ENCODE measurements at places on chromosomes 5 and 9.

DNA sequence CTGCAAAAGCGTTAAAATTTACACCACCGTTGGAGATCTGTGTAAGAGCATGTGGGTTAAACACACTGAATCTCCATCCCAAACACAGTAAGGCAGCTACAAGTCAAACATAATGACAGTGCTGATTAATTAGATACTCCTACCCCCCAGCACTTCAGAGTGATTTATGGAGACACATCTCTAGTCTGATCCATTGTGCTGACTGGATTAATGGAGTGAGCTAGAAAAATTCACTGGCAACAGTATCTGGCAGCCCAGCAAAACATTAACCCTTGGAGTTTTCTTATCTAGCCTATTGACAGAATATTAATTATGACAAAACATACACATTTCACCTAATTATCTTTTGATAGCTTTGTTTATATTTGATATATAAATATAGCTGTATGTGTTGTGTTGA is 188.6 kb upstream of the ISL1 start:
- DNase-seq: no peak

DNA sequence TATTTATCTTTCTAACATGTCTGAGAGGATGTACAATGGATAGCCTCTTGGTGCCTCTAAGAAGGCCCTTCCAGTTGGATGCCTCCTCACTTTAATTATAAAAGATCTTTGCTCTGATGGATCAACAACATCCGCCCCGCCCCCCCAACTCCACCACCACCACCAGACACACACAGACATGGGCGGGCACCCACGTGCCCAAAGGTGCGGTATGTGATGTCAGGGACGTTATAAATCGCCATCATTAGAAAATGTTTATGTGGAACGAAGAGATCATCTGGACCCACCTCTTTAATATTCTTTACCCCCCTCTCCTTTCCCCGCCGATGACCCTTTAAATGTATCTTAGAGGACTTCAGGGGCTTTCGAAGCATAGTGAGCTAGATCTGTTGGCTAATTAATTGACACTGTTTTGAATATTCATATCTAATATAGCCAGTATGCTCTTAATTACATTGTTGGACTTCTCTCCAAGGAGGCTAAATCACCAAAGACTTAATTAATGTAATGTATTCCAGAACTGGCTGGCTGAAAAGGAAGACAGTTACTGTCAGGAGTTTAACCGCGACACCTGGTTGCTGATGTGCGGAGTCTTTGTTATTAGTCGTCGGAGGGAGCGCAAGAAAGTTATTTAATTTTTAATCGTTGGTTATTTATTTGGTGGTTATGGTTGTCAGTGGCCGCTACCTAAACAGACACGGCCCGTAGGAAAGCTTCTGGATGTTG is 6.1 kb upstream of the FOXB2 start:
- no peak for DNase-seq

DNA sequence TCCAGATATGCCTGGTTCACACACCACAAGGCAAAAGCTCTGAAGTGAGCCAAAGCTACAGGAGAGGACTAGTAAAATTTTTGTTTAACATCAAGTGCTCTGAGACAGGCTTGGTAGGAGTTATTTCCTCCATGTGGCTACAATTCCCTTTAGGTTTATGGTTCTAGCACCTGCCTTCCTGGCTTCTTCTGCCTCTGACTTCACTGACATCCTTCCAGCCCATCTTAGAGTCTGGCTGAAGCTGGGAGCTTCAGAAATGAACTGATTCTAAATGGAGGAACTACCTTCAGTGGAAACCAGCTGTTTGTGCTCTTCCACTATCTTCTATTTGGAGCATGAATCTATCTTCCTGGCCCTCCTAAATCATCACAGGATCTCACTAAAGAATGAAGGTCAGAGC is 215.3 kb upstream of the FBXL7 start:
- no peak for DNase-seq

DNA sequence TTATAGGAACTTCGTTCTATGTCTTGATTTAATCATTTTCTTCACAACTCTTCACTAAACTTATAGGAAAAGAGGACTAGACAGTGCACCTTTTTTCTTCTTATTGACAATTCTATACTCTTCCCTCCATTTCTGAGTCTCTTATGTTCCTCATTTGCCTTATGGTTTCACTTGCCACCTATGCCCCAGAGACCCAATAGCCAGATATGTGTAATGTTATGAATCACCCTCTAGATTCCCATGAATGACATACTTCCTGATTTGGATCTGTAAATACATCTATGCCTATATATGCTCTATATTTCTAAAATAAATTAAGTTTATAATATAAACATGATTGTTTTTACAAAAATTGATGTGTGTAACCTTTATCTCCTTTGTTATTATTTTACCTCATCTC is 514.1 kb upstream of the MEF2C start:
- DNase-seq: no peak

DNA sequence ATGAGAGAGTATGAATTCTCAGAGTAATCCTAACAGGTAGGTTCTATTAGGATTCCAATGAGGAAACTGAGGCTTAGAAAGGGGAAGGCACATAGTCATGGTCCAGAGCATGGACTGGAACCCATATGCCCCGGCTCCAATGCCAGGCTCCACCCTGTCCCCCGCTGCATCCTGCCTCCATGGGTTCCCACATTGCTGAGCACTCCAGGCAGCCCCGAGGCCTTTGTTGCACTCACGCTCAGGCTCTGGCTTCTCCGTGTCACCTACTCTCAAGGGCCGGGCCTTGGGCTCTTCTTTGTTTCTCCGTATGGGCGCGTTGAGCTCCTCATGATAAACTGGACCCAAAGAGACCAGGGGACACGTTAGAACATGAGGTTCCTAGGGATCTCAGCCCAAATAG is 5.0 kb upstream of the TOR1A start:
- no peak for DNase-seq

GRCh38 chr5:171094356-171094755 is 214.7 kb upstream of the TLX3 start:
- DNase-seq: no peak

DNA sequence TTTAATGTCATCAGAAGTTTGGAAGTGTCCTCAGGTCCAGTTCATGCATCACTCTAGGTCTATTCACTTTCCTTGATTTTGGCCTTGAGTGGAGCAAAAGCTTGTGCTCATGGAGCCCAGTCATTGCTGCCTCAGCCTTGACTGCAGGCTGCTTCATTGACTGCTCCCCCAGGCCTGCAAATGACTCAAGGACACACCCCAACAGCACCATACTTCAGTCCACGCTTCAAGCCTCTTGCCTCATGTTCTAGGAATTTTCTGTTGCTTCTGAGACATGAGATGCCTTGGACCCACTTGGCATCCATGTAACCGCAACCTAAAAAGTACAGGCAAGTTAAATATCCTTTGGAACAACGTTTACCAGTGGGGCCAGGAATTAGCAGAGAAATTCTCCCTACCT is 193.7 kb downstream of the PIK3R1 start:
- no peak for DNase-seq

DNA sequence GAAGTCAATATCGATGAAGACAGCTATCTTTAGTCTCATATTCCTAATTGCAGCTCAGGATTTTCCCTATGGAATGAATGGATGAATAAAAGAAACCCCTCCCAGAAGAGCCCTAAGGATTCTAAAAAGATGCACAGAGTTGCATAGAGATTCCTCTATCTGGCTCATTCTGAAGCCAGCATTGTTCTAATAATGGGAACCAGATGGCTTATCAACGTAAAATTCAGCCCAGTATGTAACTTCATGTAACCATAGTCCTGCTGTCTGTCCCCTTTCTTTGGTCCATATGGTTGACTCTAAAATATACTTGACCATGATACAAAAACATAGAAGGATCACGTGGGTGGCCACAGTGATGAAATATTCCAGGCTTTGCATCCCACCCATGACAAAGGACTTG is 508.6 kb downstream of the RASEF start:
- DNase-seq: no peak

- no peak for DNase-seq
These were observed 31.3 kb downstream of the AGXT2 start for GRCh38 chr5:35016174-35017051.

All from stimulated activated CD8-positive, alpha-beta memory T cell treated with anti-CD3 and anti-CD28 coated beads, Interleukin-4, amount 100 ng/mL, for 4 hours (primary cell).